ENCODE measurements at places on chromosomes 3 and 15.

- no peak for DNase-seq
These were observed 21.3 kb upstream of the SEC62 start for GRCh38 chr3:169945313-169945712.

DNA sequence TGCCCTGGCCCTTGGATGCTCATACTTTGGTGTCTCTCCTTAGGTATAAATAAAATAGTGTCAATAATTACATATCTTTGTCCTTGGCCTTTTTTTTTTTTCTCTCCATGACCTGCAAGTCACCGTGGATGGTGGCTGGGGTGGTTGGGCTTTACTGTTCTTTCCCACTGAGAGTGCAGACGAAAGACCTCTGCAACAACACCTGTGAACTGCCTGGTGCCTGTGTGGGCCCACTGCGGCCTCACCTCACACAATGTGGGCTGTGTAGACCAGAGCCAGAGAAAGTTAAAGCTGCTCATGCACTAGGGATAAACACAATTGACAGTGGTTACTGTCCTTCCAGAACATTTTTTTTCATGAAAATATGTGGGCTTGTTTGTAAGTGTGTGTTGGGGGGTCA lies 39.0 kb downstream of the CCDC32 start:
- DNase-seq, result no peak

GRCh38 chr3:39801216-39801615 lies 8.2 kb upstream of the MYRIP start:
- DNase-seq, result no peak

- no peak for DNase-seq
These were observed 19.8 kb upstream of the LOXL1 start for GRCh38 chr15:73906346-73907034.

- no peak for DNase-seq
These were observed 784.6 kb downstream of the NR2F2 start for GRCh38 chr15:97114900-97115760.

Measured in LNCaP clone FGC (cell line).